ENCODE measurements at places on chromosomes 5 and 9.

DNA sequence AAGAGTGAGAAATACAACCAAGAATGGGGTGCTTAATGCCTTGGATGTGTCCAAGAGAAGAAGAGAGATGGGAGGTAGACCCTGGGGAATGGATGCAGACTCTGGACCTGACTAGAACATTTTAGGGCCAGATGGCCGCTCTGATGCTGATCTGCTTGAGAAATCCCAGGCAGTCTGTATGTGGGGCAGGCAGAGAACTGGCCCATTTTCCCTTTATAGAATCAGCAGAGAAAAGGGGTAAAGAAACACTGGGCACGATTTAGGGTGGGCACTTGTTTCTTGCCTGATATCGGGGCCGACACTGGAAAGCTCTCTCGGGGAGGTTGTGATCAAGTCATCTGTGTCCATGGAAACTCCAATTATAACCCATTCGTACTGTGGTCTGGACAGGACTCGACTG, 118.5 kb upstream of the FSTL4 start:
- DNase-seq: no peak

GRCh38 chr5:72556351-72557166, 49.3 kb upstream of the ZNF366 start:
- DNase-seq: peak; percentile 61

GRCh38 chr5:15587916-15588315, 87.9 kb downstream of the FBXL7 start:
- DNase-seq: no peak

- DNase-seq: no peak
Observed at GRCh38 chr9:86549401-86549811, 195.2 kb upstream of the TUT7 start.

DNA sequence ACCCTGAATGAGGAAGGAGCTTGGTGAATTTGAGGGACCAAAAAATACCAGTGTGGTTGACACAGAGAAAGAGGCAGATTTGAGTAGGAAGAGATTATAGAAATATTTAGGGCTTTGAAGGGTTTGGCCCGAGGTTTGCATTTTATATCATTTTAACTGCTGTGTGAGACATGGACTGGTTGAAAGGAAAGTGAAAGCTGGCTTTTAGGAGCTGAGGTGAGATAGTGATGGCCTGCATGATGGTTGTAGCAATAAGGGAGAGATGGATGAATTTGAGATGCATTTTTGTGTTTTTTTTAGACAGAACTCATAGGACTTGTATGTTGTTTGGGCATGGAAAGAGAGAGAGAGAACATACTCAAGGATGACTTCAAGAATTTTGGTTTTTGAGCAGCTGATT, 21.7 kb downstream of the FER start:
- DNase-seq: no peak

GRCh38 chr9:127086771-127087170, 35.7 kb downstream of the ANGPTL2 start:
- no peak for DNase-seq

DNA sequence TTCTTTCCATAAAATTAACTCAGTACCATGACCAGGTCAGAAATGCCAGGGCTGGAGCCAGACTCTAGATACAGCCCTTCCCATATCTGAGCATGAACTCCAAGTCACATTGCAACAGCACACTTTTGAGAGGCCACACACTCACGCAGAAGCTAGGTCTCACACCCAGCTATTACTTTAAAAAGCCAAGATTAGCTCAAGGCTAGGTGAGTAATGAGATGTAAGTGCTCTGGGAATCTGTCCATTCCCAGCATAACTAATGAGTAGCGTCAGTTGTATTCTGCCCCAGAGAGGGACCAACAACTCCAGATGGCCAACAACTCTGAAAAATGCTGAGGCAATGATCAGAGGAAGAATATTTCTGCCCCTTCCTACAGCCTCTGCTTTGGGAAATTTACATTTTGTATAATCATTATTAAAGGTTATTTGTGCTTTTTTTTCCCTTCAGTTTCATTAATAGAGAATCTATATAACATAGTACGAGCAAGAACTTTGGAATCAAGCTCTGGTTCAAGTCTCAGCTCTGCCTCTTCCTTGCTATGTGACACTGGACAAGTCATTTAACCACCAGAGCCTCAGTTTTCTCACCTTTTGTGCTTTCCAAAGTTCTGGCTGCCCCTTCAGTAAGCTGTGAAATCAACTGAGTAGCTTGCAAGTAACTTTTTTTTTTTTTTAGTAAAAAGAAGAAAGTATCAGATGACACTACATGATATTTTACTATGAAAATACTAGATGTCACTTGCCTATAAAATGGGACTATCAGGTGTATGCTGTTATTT, 118.3 kb downstream of the NR6A1 start:
- no peak for DNase-seq

DNA sequence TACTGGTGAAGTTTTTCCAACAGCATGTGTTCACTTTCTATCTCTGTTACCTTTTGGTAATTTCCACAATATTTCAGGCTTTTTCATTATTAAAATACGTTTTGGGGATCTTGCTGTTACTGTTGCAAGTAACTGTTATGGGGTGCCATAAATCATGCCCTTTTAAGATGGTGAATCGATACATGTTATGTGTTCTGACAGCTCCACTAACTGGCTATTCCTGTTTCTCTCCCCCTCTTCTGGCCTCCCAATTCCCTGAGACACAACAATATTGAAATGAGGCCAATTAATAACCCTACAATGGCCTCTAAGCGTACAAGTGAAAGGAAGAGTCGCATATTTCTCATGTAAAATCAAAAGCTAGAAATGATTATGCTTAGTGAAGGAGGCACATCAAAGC, 13.1 kb upstream of the MSH3 start:
- no peak for DNase-seq

GRCh38 chr9:25557645-25558300, 120.5 kb downstream of the TUSC1 start:
- no peak for DNase-seq

- DNase-seq: no peak
Observed at GRCh38 chr9:114138552-114138971, 16.8 kb upstream of the COL27A1 start.

GRCh38 chr5:154214371-154215106, 24.0 kb downstream of the GALNT10 start:
- DNase-seq: no peak

GRCh38 chr9:20512636-20513035, 109.7 kb downstream of the MLLT3 start:
- no peak for DNase-seq

GRCh38 chr5:103211576-103212561, 46.7 kb upstream of the MACIR start:
- DNase-seq: peak; percentile 60

DNA sequence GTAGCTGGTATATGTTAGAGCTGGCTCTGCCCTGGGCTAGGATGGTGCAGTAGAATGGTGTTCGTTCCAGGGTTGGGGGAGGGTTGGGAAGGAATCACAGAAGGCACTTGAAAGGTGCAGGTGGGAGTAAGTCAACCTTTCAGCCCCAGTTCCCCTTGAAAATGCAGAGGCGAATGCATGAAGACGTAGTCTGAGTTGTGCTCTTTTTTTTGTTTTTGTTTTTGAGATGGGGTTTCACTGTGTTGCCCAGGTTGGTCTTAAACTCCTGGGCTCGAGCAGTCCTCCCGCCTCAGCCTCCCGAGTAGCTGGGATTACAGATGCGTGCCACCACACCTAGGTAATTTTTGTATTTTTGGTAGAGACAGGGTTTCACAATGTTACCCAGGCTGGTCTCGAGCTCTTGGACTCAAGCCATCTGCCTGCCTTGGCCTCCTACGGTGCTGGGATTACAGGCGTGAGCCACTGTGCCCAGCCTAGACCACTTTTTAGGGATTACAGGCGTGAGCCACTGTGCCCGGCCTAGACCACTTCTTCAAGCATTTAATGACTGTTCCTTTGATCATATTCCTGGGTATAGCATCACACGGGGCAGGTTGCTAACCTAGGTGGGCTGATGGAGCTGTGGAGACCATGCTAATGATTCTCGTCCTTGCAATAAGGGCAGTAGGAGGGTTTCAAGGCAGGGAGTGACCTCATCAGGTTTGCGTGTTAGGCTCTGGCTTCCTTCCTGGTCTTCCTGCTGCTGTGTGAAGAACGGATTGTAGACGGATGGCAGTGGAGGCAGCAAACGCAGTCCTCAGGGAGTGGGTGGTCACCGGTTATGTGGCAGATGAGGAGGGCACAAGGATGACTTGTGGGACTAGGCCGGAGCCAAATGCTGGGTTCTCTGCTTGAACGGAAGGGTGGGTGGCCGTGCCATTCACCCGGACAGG, 13.7 kb downstream of the EHMT1 start:
- no peak for DNase-seq

- no peak for DNase-seq
Observed at GRCh38 chr5:2727550-2727949, 23.9 kb downstream of the IRX2 start.

- DNase-seq: no peak
Observed at GRCh38 chr5:159961176-159962160, 45.2 kb downstream of the ADRA1B start.

GRCh38 chr5:137145721-137146120, 353.4 kb downstream of the SPOCK1 start:
- DNase-seq: no peak

GRCh38 chr9:79883073-79883645, 311.4 kb downstream of the TLE4 start:
- DNase-seq: peak; percentile 76

GRCh38 chr5:112708103-112708622, 29.5 kb upstream of the APC start:
- DNase-seq: no peak

Data from activated CD4-positive, alpha-beta T cell treated with anti-CD3 and anti-CD28 coated beads, Interleukin-2, amount 10 ng/mL, durations not matched to agents 24 days and 14 days (primary cell).